ENCODE measurements at places on chromosomes 5 and 9.

DNA sequence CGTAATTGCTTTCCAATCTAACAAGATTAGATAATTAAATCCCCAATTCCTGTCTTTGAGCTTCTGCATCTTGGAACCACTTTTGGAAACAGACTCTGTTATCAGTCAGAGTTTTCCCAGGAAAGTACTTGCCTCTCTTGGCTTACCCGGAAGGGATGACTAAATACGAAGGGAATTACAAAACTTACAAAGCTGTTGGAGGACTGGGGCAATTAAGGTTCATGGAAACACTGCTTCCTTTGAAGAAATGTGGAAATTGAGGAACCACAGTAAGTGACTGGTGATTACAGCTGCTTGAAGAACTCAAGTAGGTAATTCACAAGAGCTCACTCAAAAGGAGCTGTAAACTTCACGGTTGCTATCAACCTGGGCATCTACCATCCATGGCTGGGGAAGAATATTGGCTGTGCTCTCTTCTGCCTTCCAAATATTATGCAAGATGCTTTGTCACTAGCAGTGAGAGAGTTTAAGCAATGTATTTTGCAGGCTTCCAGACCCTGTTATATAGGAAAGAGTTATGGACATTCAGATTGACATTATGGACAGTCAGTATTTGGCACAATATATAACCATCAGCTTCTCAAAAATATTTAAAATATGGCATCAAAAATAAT is 104.6 kb upstream of the MAN2A1 start:
- DNase-seq, result peak; percentile 35

- peak; percentile 41 for DNase-seq
Observed at GRCh38 chr5:169299191-169299662, 1.7 kb downstream of the SLIT3 start.

DNA sequence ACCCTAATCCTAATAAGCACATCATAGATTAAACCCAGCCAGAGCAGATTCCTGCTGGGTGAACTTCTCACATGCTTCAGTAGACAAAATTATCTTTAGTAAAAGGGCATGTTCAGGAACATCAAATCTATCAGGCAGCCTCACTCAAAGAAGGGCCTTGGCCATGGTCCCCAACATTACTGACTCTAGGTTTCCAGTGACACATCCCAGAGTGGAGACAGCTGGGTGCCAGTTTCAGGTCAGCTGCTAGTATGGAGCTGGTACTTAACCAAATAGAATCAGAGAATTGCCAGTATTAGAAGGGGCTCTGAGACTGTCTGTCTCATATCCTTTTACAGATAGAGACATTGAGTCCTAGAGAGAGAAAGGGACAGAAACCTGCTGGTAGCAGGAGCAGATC is 44.1 kb upstream of the GALNT10 start:
- DNase-seq, result no peak

GRCh38 chr9:60546406-60546805 is 367.8 kb upstream of the SPATA31A5 start:
- DNase-seq, result no peak

DNA sequence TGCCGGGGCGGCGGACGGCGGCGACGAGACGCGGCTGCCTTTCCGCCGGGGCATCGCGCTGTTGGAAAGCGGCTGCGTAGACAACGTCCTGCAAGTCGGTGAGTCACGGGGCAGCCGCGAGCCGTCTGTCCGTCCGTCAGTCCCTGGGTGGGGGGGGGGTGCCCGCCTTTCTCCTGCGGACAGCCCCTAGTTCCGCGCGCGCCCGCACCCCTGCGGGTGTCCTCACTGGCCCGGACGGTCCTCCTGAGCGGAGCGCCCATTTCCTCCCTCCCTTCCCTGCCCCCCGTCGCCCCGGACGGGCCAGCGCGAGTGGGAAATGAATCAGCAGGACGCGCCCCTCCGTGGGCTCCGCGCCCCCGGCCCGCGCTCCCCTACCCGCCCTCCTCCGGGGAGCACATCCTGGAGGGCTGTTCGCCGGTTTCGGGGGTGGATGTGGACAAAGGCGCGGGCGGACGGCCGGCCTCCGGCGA is 828 bp downstream of the ZSWIM6 start:
- peak; percentile 77 for DNase-seq

DNA sequence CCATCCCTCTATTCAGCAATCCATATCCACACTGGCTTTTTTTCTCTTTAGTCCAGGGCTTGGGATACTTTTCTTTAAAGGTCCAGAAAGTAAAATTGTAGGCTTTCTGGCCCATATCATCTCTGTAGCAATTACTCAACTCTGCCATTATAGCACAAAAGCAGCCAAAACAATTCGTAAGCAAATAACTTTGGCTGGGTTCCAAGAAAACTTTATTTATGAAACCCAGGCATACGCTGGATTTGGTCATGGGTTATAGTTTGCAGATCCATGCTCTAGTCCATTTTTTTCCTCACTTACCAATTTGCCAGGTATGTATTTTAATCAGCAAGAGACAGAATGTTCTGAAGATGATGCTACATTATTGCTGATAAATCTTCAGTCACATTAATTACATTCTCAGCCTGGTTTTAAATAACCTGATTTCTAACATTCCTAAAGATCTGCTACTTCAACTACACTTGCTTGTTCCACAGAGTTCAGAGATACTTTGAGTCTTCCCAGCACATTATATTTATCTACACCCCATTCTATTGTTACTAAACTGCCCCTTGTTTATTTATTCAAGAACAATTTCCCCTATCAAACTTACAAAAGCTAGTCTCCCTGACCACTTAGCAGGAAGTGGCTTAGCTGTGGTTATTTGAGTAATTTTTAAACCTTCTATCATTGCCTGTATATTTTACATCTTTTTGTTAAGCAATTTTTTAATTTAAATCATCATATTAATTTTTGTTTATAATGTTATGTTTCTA is 161.0 kb downstream of the ISL1 start:
- no peak for DNase-seq

DNA sequence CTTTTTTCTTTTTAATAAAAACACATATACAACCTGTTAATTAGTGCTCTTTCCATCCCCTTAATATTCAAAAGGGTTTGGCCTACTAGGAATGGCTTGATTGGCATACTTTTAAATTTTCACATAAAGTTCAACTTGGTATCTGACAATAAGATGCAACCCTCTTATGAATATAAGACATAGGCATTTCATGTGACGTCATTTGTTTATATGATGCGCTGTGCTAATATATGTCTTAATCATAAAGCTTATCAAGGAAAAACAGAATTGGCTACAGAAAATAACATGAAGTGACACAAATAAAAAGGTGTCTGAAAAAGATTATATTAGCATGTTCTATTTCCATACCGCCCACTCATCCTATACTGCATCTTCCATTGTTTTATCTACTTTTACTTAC is 1642.4 kb downstream of the EFNA5 start:
- no peak for DNase-seq

- no peak for DNase-seq
Observed at GRCh38 chr5:2433086-2433485, 318.4 kb downstream of the IRX2 start.

- DNase-seq, result no peak
Observed at GRCh38 chr9:4328723-4329122, 28.9 kb upstream of the GLIS3 start.

DNA sequence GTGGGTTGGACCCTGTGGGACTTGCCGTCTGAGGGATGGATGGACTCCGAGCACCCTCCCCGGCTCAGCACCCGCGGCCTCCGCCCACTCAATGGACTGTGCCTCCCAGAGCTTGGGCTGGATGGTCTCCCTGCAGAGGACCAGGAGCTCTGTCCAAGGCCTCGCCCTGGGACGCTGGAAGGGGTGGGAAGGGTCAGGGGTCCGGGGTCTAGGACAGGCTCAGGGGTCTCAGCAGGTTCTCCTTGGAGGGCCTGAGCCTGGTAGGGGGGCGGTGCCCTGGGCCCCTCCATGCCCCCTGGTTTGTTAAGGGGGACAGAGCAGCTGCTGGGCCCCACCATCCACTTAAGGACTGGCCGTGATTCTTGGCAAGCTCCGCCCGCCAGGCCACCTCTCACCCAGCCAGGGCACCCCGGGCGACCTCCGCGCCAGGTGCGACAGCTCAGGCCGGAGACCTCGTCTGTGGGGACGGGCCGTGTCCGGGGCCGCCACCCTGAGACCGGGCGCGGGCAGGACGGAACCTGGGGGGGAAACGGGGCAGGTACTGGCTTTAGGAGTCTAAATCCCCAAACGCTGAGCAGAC is 29.2 kb downstream of the EXOC3 start:
- peak; percentile 21 for DNase-seq

GRCh38 chr9:101409079-101409477 is 10.4 kb downstream of the ZNF189 start:
- DNase-seq, result peak; percentile 12

- DNase-seq, result peak; percentile 90
Observed at GRCh38 chr9:69671879-69672595, at the start of gene APBA1. TSS of gene APBA1 (minus strand) at chr9:69672371.

GRCh38 chr5:123527190-123527589 is 15.2 kb downstream of the CSNK1G3 start:
- DNase-seq, result no peak

GRCh38 chr5:171705036-171705435 is 80.6 kb upstream of the SMIM23 start:
- no peak for DNase-seq

GRCh38 chr9:99249619-99250018 is 27.5 kb downstream of the SEC61B start:
- no peak for DNase-seq

GRCh38 chr9:86035827-86036440 is 63.4 kb downstream of the GOLM1 start:
- no peak for DNase-seq

GRCh38 chr9:97905228-97905627 is 17.1 kb downstream of the TRMO start:
- DNase-seq, result no peak

DNA sequence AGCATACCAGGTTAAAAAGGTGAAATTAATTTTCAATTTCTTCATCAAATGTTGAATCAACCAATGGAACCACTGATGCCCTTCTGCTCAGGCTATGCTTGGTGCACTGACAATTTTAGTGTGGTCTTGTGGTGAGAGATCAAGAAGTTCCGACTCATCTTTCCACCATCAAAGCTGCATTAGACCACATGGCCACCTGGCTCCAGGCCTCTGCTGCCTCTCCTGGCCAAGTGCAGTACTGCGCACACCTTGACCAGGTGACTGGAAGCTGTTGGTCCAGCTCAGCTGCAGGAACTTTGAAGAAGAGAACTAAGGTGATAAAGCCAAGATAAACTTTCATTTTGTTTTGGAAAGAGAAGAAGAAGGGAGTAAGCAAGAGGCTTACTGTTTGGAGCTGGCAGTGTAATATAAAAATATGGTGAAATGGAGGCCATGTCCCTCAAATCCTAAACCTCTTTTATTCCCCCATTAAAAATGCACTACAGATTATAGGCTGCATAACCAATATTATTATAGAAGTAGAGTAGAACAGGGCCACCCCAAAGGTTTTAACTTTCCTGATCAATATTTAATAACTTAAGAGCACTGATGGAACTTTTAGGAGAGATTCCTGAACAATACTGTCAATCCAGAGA is 315.5 kb upstream of the C9orf72 start:
- no peak for DNase-seq

DNA sequence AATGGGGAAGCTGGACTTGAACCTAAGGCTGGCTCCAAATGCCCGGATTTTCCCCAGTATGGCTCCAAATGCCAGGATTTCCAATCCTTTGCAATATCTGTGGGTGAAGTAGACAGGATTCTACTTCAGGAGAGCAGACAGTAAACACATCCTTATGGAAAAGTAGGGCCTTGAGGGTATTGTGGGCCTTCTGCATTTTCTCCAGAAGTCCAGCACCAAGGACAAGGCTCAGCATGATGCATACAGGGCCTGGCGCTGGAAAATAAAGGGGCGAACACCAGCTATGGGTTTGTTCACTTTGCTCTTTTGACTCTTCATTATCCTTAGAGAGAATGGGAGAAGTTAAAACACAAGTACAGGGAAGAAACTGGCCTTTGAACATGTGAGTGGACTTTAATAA is 347.5 kb downstream of the SEMA5A start:
- peak; percentile 28 for DNase-seq

GRCh38 chr5:168792678-168793077 is 213.5 kb upstream of the PANK3 start:
- no peak for DNase-seq

DNA sequence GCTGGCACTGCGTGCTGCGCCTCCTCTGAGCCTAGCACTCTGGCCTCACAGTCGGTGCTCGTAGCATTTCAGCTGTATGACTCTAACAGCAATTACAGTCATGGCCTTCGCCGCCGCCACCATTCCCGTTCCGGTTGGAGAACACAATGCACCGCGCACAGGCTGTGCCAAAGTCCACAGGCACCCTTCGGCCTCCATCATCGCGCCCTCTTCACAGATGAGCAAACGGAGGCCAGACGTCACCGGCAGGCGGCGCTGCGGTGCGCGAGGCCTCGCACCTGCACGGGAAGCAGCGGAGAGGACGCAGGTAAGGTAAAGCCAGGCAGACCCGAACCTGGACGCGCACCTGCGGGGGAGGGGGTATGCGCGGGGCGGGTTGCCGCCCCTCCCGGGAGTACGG is 128.9 kb downstream of the BARX1 start:
- DNase-seq, result no peak

DNA sequence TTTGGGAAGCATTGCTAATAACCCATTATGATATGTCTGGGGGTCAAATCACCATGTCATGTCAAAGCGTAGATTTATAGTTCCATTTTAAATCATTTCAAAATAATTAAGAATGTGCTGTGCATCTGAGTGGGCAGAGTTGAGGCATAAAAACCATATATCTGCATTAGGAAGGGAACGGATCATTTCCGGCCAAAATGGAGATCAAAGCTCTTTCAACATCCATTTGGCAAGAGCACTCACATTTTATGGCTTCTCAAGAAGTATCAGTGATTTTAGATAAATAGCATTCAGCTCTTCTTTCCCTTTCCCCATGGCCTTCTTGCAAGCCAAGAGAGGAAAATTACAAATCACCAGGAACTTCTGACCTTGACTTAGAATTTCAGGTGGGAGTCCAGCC is 89.9 kb downstream of the HSPA4 start:
- DNase-seq, result no peak

DNA sequence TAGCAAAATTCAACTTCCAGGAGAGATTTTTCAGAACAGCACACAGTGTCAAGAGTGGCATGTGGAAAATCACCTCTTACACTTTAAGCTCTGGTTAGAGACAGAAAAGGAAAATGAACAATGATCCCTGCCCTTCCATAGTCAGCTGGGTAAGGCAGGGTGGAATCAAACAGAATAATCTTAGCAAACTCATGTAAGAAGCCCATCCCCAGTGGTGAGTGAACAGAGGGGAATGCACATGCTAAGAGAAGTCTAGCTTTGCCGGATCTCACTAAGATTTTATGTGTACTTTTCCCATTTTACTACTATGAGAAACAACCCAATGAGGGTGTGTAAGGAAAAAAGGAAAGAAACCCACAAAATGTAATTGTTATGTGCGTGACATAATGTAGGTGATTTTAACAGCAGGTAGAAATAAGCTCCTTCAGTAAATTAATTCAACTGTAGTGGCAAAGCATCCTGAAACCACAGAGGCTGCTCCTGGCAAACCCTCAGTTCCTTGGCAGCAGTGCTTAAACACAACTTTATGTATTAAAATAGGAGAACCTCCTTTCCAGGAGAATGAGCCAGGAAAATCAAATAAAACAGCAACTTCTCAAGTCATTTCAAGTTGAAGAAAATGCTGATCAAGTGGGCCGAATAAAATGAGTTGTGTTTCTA is 366.0 kb upstream of the TRPC7 start:
- DNase-seq, result peak; percentile 28

All from adipocyte (in vitro differentiated cells).